ENCODE measurements at places on chromosomes 7 and 10.

DNA sequence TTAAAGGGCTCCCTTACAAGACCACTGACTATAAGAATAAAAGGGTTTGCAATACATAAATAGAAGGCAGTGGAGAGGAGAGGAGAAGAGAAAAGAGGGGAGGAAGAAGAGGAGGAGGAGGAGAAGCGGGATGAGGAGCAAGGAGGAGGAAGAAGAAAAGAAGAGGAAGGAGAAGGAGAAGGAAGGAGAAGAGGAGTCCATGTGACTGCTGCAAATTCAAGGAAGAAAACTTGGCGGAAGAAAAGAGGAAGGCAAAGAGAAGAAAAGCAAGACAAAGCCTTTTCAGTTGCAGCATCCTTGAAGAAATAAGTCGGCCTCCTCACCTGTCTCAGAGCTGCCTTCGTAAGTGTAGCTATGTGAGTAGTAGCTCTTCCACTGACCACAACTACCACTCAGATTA, 22.6 kb downstream of the ASAH2 start:
- no peak for DNase-seq

DNA sequence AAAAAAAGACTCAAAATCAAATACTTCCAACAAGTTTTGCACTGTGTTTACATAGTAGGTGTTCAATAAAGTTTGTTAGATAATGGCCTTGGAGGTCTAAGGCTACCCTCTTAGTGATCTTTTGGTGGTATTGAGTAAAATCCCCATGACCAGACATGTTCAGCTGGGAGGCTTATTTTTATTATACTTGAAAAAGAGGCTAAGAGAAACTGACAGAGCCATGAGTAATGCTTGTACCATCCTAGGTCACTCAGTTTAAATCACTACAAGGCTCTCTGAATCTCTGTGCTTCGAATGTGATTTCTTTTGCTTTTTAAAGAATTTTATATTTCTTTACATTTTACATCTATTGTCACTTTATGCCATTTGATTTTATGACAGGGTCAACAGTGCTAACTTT, 90.5 kb downstream of the TWIST1 start:
- no peak for DNase-seq

DNA sequence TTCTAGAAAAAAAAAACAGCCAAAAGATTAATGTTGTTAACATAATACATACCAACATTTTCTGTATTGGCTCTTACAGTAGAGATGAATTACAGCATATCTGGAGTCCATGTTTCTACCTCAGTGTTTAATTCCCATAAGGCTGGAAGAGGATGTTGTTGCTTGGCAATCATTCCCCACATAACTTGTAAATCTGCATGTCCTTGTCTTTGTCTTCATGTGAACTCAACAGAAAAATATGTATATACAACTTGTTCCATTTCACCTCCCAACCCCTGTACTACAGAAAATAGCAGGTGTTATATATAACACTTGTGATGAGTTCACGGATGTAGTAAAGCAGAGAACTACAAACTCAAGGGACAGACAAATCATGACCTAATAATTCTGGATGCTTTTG, 160.9 kb upstream of the SEMA3C start:
- DNase-seq, result no peak

DNA sequence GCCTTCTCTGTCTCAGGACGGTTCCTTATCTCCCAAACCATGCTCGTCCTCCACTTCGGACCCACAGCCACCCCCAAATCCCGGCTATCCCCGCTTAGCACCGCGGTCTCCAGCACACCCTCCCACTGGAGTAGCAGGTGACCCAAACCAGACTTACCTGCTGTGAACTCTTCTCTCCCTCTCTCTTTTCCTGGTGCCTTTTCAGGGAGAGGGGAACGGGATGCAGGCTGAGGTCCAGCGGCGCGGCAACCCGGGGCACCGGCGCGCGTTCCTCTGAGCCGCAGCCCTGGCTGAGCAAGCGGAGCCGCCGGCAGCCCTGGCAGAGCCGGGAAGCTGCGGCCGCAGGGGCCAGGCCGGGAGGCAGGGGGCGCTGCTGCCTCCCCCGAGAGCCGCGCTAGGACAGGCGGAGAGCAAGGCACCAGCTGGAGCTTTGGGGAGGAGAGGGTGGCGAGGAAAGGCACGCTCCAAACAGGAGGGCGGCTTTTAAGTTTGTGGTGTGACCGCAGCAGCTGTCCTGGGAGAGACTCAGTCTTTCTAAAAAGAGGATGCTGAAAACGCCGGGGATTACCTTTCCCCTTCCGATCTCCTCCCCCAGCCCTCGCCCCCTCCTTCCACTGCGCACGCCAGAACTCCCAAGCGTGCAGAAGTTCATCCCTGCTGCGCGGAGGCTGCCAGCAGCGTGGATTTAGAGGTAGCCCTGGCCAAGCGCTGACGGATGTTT, at the start of gene SEMA3D:
Gene SEMA3D, minus strand, starts transcription at position 536 of the 721 bp plus-strand sequence. CDS start 65,165 bp downstream, outside the sequence.
- DNase-seq, result no peak

GRCh38 chr7:112784603-112785002, 5.6 kb downstream of the TMEM168 start:
- no peak for DNase-seq

- no peak for DNase-seq
Measured at GRCh38 chr7:74220229-74220628, 10.4 kb downstream of the LAT2 start.

DNA sequence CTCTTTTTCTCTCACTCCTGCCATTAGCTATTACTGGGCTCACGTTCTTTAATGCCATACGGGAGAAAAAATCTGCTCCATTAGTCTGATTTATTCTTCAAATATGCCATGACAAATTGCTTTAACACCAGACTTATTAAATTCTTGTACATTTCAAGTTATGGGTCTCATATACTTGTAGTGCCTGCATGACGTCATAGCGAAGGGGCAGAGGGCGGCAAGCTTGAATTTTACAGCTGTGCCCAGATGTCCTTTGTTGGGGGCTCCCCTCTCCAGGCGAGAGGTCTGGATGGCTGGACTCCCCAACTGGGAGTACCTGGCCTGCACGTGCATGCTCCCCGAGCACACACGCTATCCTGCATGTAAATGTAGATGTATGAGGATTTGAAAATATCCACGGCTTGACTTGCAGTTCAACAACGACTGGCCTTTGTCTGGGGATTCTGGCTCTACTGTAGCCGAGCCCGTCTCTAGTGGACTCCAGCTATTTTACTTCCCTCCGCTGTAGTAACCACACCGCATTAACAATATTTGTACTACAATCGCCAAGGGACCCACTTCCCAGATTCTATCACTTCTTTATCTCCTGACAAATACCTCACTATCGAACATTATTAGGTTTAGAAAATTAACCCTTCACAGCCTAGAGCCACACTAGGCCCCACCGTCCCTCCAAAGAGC, 79.5 kb downstream of the EBF3 start:
- no peak for DNase-seq

DNA sequence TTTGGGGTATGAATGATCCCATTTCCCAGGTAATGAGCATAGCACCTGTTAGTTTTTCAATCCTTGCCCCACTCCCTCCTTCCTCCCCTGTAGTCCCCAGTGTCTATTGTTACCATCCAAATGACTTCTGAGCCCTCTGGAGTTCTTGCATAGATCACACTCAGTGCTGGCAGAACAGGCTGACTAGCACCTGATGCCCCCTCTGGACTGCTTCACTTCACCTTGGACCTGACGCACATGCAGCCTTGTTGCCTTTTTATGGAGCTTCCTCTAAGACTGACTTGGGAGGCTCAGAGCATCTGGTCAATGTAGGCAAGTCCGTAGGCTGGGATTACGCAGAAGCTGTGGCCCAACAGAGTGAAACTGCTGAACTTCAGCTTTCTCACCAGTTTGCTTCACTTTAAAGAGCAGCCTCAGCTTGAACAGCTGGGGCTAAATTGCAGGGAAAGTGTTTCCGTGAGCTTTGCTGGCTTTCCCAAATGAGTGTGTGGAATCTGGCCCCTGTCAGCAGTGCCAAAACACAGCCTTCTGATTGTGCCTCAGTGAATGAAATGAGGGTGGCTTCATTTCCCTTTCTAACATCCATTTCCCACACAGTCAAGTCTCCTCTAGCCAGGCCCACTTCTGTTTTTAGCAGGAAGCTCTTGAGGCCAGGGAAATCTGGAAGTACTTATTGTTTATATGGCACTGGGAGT, 48.5 kb downstream of the NXPH1 start:
- no peak for DNase-seq

- DNase-seq, result no peak
Measured at GRCh38 chr7:128076796-128077271, 45.6 kb upstream of the LRRC4 start.

DNA sequence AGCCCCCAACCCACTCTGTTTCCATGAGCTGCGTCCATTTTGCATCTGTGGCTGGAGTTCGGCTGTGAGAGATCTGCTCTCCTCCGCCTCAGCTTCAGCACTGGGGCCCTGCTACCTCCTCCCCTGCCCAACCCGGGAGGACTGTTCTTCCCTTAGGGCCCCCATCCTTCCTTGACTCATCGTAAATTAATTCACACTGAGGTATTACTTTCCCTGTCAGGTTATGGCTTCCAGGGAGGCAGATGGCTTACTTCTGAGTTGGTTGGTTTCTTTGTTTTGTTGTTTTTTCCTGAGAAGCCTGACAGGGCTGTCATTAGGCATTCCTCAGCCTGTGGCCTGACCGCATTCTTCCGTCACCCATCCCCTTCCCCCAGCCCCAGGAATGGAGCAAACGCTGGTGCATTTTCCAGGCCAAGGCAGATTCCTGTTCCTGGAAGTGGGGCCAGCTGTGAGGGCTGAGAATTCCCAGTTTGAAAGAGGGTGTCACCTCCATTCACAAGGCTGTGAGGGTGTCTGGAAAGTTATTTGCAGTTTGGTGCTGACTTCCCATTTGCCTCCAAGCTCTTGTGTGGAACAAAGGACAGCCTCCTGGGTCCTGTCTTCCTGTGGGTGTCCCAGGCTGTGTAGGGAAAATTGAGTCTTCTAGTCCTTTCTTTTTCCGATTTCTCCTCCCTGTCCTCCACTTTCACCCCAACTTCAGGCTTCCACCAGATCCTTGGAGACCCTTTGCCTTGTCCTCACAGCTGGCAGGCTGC, 11.7 kb downstream of the CPA5 start:
- DNase-seq, result no peak

- no peak for DNase-seq
Measured at GRCh38 chr10:116208956-116209567, 63.9 kb downstream of the GFRA1 start.

DNA sequence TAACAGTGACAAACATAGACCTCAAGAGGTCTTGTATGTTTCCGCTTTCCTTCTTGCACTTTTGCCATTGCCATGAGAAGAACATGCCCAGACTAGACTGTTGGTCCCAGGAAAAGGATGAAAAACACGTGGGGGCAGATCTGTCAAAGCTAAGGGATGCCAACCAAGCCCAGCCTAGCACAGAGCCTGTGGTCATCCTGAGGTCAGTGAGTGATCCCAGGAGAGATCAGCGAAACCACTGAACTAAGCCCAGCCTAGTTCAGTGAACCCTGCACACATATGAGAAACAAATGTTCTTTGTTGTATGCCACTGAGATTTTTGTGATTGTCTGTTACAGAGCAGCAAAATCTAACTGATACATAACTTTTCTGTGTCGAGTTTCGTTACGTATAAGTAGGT, 718.8 kb downstream of the MAGI2 start:
- no peak for DNase-seq
